Mesenteric fat pad (tissue), 1 donor: ENCODE measurements at places on chromosomes 16 and 17.

- DNase-seq = no peak
Observed at GRCh38 chr17:36643086-36643685, 41.8 kb downstream of the MRM1 start.

GRCh38 chr17:33234930-33235685 is 58.0 kb downstream of the ASIC2 start:
- DNase-seq = no peak

DNA sequence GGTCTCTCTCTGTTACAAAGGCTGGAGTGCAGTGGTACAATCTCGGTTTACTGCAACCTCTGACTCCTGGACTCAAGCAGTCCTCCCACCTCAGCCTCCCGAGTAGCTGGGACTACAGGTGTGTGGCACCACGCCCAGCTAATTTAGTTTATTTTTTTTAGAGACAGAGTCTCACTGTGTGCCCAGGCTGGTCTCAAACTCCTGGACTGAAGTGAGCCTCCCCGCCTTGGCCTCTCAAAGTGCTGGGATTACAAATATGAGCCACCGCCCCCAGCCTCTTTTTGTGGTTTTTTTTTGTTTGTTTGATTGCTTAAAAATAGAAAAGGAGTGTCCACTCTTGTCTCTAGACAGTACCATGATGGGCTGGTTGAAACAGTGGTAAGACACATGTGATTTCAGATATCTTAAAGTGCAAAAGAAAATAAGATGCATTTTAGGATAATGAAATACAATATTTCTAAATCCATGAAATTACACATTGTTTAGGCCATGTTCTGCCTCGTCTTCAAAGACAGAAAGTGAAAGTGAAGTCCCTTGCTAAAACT is 27.4 kb downstream of the KIAA0513 start:
- no peak for DNase-seq

DNA sequence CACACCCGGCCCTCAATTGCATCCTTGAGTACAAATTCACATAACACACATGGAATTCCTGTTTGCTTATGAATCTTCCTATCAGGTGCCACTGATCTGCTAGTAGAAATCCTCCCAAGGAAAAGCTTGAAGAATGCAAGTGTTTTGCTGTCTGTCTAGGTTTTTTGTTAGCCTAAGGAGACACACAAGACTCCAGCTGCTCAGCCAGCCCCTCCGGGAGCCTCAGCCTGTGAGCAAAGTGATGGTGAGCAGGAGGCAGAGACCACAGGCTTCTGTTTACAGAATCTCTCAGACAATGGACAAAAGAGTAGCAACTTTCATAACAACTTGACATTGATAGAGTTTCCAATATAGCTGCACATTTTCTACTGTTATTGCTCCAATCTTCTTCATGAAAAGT is 18.4 kb upstream of the PRKCA start:
- DNase-seq = no peak

DNA sequence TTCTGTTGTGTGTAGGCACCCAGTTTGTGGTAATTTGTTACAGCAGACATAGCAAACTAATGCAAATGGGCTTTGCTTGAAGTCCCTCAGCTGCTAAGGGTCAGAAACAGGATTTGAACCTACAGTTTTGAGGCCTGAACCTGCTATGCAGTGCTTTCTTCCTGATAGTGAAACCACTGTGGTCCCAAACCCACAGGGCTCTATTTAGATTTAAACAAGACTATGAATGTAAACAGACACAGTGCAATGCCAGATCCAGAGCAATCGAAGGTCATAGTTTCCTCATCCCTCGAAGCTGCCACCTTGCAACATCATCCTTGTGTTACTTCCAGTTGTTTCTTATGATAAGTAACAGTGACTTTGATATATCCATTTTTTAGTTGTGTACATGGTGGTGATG is 630.2 kb downstream of the WWOX start:
- DNase-seq = no peak
